ENCODE measurements at places on chromosomes 5 and 9.

DNA sequence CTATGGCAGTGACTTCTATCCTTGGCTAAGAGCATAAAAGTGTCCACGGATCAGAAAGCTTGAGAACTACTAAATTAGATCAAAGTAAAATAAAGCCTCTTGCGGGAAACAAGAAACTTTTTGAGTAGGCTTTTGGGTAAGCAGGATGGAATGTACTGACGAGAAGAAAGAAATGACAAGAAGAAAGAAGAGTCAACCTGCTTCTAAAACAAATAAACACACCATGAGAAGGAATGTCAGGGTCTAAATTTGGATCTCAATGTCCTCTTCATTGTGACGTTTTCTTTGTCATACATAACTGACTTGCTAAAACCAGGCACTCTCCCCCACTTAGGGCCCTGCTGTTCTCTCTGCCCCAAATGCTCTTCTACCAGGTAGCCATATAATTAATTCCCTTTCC lies 290.1 kb upstream of the PTGER4 start:
- DNase-seq: no peak
- no peak overlapping the region for H3K27ac ChIP-seq

- peaks cover 2% of the 10 kb centered on the region for H3K36me3 ChIP-seq
- no peak overlapping the region for H3K27ac ChIP-seq
- no peak for DNase-seq
- H3K27me3 ChIP-seq: peaks cover 14% of the 10 kb centered on the region
Measured at GRCh38 chr5:174520420-174521396, 203.7 kb upstream of the MSX2 start.

DNA sequence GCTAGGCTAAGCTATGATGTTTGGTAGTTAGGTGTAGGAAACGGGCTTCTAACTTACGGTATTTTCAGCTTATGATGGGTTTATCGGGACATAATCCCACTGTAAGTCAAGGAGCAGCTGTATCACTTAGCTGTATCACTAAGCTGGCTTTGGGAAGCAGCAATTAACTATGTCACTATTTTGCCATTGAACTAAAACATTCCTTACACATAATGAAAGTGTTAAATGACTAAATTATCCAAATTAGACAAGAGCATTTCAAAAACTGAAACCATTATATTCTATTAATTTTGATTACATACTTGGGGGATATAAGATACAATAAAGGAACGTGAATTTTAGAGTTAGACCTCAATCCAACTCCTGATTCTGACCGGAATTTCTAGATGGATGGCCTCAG lies 188.3 kb downstream of the AGTPBP1 start:
- no peak overlapping the region for H3K4me3 ChIP-seq
- H3K27ac ChIP-seq: no peak overlapping the region
- no peaks in the 10 kb centered on the region for H3K4me1 ChIP-seq
- no peaks in the 10 kb centered on the region for H3K27me3 ChIP-seq
- no peaks in the 10 kb centered on the region for H3K36me3 ChIP-seq
- no peak for DNase-seq

DNA sequence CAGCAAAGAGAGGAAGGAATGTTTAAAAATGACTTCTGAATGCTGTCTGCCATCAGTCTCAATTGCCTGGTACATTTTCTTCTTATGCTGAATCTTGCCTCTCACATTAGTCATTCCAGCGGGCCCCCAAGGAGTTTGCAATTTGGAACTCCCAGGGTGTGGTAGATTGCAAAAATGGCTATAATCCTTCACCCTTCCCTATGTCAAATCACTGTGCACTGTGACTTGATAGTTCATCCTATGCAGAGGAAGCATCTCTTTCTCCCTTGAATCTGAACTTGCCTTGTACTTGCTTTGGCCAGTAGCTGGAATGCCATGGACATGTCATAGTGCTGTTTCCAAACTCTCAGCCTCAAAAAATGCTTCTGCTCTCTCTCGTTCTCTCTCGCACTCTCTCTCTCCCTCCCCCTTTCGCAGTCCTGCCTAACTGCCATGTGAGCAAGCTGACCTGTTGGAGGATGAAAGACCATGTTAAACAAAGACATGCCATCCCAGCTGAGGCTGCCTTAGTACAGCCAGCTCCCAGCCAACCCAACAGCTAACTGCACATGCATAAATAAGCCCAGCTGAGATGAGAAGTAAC lies 284.0 kb upstream of the TLE4 start:
- no peak overlapping the region for H3K27ac ChIP-seq
- peaks cover 6% of the 10 kb centered on the region for H3K4me1 ChIP-seq
- H3K4me3 ChIP-seq: no peak overlapping the region
- no peaks in the 10 kb centered on the region for H3K36me3 ChIP-seq

- H3K4me1 ChIP-seq: peaks cover 77% of the 10 kb centered on the region
- H3K4me3 ChIP-seq: peak overlapping the region; percentile 51
- no peaks in the 10 kb centered on the region for H3K27me3 ChIP-seq
- no peaks in the 10 kb centered on the region for H3K36me3 ChIP-seq
- H3K27ac ChIP-seq: peak overlapping the region; percentile 82
Measured at GRCh38 chr9:33164138-33164809, 2.9 kb downstream of the B4GALT1 start.

DNA sequence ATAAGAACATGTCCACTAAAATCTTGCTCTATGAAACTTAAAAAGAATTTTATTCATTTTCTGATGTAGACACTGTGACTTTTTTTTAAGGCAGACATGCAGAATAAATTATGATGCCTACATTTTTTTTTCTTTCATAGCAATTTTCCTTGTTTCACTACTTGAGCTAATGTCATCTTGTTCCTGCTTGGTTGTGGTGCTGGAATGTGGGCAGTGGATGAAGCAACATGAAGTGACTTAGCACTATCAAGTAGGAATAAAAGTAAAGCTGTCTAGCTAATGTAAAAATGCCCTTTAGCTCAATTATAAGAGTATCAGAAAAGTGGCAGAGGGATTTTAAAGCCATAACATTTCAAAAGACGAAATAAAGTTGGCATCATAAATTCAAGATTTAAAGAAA lies 191.0 kb downstream of the ADAMTS6 start:
- H3K36me3 ChIP-seq: no peaks in the 10 kb centered on the region
- H3K4me3 ChIP-seq: no peak overlapping the region
- H3K27ac ChIP-seq: no peak overlapping the region
- no peak for DNase-seq
- H3K4me1 ChIP-seq: peaks cover 23% of the 10 kb centered on the region
- H3K27me3 ChIP-seq: no peaks in the 10 kb centered on the region

DNA sequence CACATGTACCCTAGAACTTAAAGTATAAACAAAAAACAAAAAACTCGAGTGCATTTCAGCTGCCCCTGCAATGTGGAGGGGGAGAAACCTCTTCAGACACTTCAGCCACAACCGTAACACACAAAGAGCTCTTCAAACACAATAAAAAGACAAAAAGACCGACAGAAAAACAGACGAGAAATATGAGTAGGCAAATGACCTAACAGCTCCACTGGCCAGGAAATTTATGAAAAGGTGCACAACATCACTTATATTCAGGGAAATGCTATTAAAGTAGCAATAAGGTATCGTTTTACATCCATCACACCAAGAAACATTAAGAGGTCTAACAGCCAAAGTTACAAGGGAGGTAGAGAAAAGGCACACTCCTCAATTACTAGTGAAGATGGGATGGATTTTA lies 6.2 kb downstream of the ZBED3 start:
- H3K27ac ChIP-seq: no peak overlapping the region
- H3K4me3 ChIP-seq: no peak overlapping the region
- peaks cover 8% of the 10 kb centered on the region for H3K36me3 ChIP-seq
- peaks cover 22% of the 10 kb centered on the region for H3K4me1 ChIP-seq
- no peaks in the 10 kb centered on the region for H3K27me3 ChIP-seq

GRCh38 chr9:128947277-128947526 lies 201 bp downstream of the DOLK start:
- H3K27ac ChIP-seq: peak overlapping the region; percentile 98
- H3K27me3 ChIP-seq: no peaks in the 10 kb centered on the region
- peak overlapping the region; percentile 79 for H3K4me3 ChIP-seq

DNA sequence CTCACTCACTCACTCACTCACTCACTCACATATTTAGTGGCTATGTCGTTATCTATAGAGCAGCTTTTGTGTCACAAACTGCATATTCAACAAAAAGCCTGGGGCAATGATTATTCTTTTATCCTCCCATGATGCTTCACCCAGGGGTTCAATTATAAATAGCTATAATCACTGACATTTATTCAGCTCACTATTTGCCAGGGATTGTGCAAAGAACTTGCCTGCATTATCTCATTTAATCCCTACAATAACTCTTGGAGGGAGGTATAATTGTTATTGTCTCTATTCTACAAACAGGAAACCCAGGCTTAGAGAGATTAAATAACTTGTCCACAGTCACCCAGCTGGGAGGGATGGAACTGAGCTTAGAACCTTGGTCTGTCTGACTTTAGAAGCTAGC lies 298.0 kb upstream of the MSX2 start:
- no peak for DNase-seq
- H3K4me1 ChIP-seq: no peaks in the 10 kb centered on the region
- no peaks in the 10 kb centered on the region for H3K36me3 ChIP-seq
- peaks cover 7% of the 10 kb centered on the region for H3K27me3 ChIP-seq

DNA sequence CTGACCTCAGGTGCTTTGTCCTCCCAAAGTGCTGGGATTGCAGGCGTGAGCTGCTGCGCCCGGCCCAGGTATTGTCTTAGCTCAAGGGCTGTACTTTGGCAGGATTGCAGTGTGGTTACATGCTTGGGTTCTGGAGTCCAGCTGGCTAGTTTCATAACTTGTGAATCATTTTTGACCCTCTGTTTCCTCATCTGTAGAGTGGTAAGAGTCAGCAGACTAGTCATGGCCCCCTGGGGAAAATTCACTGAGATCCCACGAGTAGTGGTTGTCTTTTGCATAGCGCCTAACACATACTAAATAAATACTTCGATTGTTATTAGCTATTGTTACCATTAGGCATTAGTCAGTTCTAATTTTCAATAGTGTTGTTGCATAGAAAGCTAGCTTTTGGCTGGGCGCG lies 14.3 kb downstream of the PTPA start:
- H3K4me1 ChIP-seq: peaks cover 30% of the 10 kb centered on the region
- H3K27me3 ChIP-seq: no peaks in the 10 kb centered on the region
- peak overlapping the region; percentile 57 for H3K27ac ChIP-seq

DNA sequence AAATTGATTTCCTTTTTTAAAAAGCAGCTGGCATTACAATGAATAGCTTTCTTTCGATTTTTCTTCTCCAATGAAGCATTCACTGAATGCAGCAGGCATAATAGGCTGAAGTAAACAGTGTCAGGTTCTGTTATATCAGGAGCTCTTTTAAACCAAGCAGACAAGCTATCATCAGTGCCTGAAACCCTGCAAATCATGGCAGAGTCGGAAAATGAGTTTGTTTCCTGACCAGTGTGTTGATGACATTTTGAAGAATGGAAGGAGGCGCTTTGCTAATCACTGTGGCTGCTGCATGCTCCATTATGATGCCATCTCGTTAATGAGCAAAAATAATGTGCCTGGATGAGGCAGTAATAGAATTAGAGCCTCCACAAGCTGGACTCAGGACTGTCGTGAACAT lies 284.5 kb downstream of the ZNF608 start:
- no peak overlapping the region for H3K27ac ChIP-seq
- H3K36me3 ChIP-seq: peaks cover 8% of the 10 kb centered on the region
- H3K4me3 ChIP-seq: no peak overlapping the region
- no peaks in the 10 kb centered on the region for H3K27me3 ChIP-seq
- H3K4me1 ChIP-seq: peaks cover 5% of the 10 kb centered on the region
- DNase-seq: no peak

DNA sequence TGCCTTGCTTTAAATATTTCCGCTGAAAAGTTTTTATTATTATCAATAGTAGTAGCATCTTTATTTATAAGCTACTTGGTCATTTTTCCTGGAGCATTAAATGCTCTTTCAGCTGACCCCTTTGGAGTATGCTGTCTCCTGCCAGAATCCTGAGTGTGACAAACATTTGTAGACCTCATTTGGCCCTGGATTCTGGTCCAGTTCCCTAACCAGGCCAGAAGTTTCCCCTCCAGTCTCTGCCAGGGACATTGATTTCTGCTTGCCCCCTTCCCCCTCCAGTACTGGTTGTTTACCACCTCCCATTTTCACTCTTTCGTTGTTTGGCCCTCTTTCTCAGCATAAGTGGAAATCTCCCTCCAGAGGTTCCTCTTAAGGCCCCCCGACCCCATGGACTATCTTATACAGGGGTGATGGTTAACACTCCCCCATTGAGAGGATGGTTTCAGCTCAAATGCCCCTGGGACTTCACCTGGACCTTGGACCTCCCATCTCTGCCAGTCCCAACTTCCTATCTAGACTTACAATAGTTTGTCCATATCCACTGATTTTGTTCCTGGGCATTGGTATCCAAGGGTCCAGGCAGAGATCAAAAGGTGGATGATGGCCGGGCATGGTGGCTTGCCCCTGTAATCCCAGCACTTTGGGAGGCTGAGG lies 24.6 kb upstream of the COL27A1 start:
- no peak overlapping the region for H3K27ac ChIP-seq
- H3K36me3 ChIP-seq: no peaks in the 10 kb centered on the region
- no peak overlapping the region for H3K4me3 ChIP-seq
- H3K4me1 ChIP-seq: no peaks in the 10 kb centered on the region

- H3K27ac ChIP-seq: no peak overlapping the region
- H3K36me3 ChIP-seq: no peaks in the 10 kb centered on the region
- H3K4me3 ChIP-seq: no peak overlapping the region
- H3K27me3 ChIP-seq: peaks cover 12% of the 10 kb centered on the region
- DNase-seq: peak; percentile 87
Measured at GRCh38 chr9:93261735-93262523, 78.0 kb downstream of the WNK2 start.

- no peaks in the 10 kb centered on the region for H3K27me3 ChIP-seq
- H3K4me3 ChIP-seq: no peak overlapping the region
- DNase-seq: no peak
- no peak overlapping the region for H3K27ac ChIP-seq
- H3K4me1 ChIP-seq: peaks cover 56% of the 10 kb centered on the region
Measured at GRCh38 chr9:120391691-120392090, 188.3 kb downstream of the CDK5RAP2 start.

- H3K4me3 ChIP-seq: no peak overlapping the region
- no peaks in the 10 kb centered on the region for H3K4me1 ChIP-seq
- no peak for DNase-seq
Measured at GRCh38 chr9:73880101-73880500, 617.0 kb upstream of the RORB start.

- no peak overlapping the region for H3K4me3 ChIP-seq
- H3K27me3 ChIP-seq: no peaks in the 10 kb centered on the region
- H3K27ac ChIP-seq: no peak overlapping the region
- no peaks in the 10 kb centered on the region for H3K36me3 ChIP-seq
- H3K4me1 ChIP-seq: peaks cover 22% of the 10 kb centered on the region
Measured at GRCh38 chr9:134560206-134560605, 81.4 kb upstream of the COL5A1 start.

DNA sequence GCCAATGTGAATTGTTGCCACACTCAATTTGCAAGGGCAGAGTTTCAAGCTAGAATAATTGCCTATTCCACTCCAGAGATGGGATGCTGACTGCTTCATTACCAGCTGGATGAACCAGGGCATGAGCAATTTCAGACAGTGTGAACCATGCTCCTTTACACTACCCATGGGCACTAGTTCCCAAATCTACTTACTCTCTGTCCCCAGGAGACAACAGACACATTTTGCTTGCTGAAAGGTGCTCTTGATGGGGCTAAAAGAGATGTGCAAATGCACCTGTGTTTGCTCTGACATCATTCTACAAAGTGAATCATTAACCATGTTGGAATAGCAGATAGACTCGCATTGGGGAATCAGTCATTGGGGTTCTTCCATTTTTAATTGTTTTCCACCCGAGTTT lies 522.3 kb upstream of the NUDT12 start:
- H3K4me1 ChIP-seq: no peaks in the 10 kb centered on the region
- no peak overlapping the region for H3K4me3 ChIP-seq
- no peak overlapping the region for H3K27ac ChIP-seq
- DNase-seq: no peak
- no peaks in the 10 kb centered on the region for H3K27me3 ChIP-seq

- no peaks in the 10 kb centered on the region for H3K36me3 ChIP-seq
- no peak overlapping the region for H3K27ac ChIP-seq
- no peak for DNase-seq
- H3K4me1 ChIP-seq: peaks cover 5% of the 10 kb centered on the region
Measured at GRCh38 chr5:33755231-33755630, 136.6 kb downstream of the ADAMTS12 start.
